Gastrocnemius medialis (tissue), 4 donors: ENCODE measurements at places on chromosomes 6 and 20. TPM values are rescaled to one million over a fixed set of nuclear protein-coding genes. Genes with fewer than 3 reads are reported as not detected.

- no peak for DNase-seq
Observed at GRCh38 chr6:99331531-99331930, 17.9 kb downstream of the FAXC start.

DNA sequence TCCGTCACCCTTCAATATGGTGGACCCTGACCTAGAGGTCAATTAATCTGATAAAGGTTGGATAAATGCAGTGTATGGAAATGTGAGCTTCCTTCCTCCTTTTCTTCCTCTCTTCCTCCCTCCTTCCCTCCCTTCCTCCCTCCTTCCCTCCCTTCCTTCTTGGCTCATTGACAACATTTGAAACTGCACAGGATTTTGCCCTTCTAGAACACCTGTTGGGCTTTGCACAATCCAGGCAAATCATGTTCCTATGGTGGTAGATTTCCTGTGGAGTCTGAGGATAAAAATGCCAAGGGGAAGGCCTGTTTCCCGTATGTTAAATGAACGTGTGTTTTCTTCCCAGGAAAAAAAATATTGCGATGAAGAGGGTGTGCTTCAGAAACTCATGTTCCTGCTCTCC, 642.8 kb downstream of the EPM2A start:
- DNase-seq = no peak

TMC2 gene
- not detected for total RNA-seq

DNA sequence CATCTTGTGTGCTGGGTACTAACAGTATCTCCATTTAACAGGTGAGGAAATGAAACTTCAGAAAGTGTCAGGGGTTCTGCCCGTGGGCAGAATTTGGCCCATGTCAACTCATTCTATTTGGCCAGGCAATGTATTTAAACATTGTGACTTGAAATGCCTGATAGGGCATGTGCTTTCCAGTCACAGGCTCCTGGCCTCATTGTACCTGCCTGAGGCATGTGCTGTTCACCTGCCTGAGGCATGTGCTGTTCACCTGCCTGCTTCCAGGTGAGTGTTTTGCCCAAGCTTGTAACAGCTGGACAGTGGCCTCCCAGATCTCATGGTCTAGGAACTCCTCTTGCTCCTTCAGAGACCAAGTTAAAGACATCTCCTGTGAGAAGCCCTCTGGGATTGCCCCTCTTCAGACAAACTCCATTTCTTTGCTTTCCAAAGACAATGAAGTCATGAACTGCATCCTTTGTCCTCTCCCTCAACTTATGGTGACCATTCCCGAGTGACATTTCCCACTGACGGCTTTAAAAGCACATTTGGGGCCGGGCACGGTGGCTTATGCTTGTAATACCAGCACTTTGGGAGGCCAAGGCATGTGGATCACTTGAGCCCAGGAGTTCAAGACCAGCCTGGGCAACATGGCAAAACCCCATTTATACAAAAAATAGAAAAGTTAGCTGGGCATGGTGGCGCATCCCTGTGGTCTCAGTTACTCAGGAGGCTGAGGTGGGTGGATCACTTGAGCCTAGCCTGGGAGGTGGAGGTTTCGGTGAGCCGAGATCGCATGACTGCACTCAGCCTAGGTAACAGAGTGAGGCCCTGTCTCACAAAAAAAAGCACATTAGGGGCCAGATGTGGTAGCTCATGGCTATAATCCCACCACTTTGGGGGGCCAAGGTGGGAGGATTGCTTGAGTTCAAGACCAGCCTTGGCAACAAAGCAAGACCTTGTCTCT, 48.7 kb downstream of the BCAS4 start:
- DNase-seq = no peak

PACSIN1 gene
- not detected for total RNA-seq

GRCh38 chr20:47546184-47547033, 44.7 kb downstream of the NCOA3 start:
- DNase-seq = no peak

TFAP2C gene
- total RNA-seq = not detected

LPA gene
- total RNA-seq = not detected

ADGRF5 gene
- 49.2 TPM for total RNA-seq

DNA sequence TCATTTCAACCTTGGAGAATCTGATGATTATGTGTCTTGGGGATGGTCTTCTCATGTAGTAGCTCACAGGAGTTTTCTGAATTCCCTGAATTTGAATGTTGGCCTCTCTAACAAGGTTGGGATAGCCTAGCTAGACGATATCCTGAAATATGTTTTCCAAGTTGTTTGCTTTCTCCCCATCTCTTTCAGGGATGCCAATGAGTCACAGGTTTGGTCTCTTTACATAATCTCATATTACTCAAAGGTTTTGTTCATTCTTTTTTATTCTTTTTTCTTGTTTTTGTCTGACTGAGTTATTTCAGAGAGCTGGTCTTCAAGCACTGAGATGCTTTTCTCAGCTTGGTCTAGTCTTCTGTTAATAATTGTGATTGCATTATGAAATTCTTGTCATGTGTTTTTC, 42.7 kb upstream of the COL9A1 start:
- DNase-seq = no peak

DNA sequence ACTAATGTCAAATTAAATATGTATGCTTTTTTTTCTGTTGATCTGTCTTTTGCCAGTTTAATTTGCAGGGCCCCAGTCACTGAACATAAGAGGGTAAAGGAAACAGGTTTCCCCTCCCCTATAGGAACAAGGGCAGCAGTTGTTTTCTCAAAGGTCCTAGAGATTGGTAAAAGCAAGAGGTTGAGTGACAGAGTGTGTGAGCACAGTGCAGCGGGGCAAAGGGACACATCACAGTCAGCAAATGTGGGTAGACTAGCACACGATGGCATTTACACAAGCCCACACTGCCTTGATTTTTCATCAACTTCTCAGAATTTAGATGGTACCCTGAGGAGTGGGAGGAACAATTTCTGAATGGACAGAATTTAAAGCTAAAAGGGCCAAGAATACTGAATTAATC, 138.7 kb upstream of the MYLIP start:
- no peak for DNase-seq

- DNase-seq = no peak
Observed at GRCh38 chr6:81605526-81605925, 147.0 kb downstream of the TENT5A start.

TLDC2 gene
- total RNA-seq = not detected

- peak; percentile 87 for DNase-seq
Observed at GRCh38 chr20:10978713-10979112, 304.9 kb upstream of the JAG1 start.

DNA sequence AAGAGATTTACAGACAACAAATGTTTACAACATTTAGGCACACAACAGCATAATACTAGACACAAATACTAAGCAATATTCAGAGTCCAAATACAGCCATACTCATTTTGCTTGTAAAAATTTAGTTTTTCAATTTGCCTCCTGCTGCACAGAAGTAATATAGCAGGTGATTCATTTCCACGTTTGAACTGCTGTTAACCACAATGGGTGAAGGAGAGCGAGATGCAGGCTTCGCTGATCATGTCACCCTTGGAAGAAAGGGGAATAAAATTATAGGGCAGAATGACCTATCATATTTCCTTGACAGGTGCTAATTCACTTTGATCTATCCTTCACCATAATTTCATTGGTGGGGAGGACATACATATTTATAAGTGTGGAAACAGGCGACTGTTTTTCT, 643.8 kb upstream of the AGPAT4 start:
- no peak for DNase-seq

- no peak for DNase-seq
Observed at GRCh38 chr6:139983555-139984276, 609.3 kb upstream of the CITED2 start.

MEP1A gene
- total RNA-seq = not detected

- no peak for DNase-seq
Observed at GRCh38 chr6:21109391-21110178, 484.0 kb upstream of the SOX4 start.

DNA sequence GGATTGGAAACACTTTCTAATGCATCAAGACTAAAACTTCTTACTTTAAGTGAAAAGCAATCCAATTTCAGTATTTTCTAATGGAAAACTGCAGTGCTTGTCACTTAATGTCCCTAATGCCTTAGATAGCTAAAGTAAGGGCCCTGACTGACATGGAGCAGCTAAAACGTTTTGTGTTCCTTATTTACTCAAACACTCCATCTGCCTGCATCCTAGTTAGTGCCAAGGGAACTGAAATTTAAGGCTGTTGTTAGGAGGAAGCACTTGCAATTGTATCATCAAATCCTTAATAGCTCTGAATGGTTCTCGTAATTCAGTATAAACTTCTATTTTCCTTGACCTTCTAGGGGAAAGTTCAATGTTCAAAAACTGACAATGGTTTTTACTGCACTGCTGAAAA, 127.4 kb downstream of the GJA10 start:
- no peak for DNase-seq

SLC17A2 gene
- total RNA-seq = not detected

GRCh38 chr20:47922269-47922668, 137.0 kb upstream of the SULF2 start:
- DNase-seq = no peak

DNA sequence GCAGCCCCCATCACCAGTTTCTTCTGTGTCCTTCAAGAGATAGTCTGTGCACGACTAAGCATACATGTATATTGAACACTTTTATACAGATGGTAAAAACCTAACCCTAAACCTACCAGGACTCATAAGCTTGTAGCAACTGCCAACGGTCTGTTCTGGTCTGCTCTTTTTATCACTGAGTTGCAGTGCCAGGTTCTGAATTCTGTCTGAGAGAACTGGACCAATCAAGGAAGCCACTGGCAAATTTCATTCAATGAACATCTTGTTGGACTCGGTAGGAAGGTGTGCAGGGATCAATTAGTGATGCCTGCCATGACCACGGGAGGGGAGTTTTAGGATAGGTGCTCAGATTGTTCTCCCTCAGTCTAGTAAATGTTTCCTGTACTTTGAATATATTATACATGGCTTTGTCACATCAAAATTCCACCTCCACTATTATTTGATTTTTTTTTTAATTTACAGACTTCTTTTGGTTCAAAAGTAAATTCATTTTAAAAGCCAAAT, 146.8 kb downstream of the EYA2 start:
- DNase-seq = no peak

DNA sequence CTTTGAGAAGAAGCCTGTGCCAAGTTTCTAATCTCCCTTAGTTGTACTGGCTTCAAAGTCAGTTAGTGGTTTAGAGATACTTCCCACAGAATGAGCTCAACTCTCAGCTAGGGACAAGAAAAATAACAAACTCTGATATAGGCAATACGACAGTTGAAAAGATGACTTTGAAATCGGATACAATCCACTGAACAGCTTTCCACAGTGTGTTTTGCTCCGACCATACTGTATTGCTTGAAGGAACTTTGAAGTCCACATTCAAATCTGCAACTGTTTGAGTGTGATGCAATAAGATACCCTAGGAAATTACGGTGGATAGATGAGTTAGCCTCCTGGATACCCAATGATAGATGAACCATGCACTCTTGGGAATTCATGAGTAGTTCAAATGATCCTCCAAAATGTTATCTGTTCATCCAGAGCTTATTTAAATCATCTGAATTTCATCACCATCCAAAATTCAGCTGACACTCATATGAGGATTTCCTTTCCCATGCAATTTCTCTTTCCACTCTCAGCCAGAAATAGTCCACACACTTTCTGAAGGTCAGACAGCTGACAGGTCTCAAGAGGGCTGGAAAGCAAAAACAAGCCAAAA, 443.8 kb downstream of the HAO1 start:
- no peak for DNase-seq

TMEM242 gene
- 7.4 TPM for total RNA-seq

- DNase-seq = no peak
Observed at GRCh38 chr6:44539701-44540355, 152.3 kb downstream of the CDC5L start.

ZBP1 gene
- total RNA-seq = not detected

GRCh38 chr20:47957135-47957534, 171.9 kb upstream of the SULF2 start:
- DNase-seq = no peak

DNA sequence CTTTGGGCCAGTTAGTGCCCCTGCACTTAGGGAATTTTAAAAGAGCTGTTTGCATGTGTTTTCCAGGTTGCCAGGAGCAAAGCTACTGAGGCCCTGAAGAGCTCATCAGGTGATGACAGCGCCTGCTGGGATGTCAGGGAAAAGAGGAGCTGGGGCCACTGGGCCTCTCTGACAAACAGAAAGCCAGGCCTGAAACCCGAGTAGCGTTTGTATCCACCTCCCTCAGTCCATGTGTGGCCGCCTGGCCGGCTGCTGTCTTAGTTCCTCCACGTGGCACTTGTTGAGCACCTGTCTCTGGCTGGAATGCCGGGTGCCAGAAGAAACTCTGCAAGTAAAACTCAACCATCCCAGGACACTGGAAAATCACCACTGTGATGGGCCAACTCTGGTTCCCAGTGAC, 601.2 kb downstream of the CDH26 start:
- no peak for DNase-seq

DNA sequence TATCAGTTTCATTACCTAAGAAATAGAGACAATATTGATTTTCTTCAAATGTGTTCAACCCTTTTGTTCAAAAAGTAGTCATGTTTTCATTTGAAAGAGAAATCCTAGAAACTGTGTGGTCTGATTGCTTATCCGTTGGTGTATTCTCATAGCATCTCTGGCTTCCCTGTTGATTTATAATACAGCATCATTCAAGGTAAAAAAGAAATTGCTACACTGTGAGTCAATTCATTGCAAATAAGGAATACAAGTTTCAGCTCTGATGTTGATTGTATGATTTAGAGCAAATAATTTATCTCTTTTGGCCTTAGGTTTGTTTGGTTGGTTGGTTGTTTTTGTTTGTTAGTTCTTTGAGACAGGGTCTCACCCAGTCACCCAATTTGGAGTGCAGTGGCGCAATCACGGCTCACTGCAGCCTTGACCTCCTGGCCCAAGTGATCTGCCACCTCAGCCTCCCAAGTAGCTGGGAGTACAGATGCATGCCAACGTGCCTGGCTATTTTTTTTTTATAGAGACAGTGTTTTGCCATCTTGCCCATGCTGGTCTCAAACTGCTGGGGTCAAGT, 185.5 kb upstream of the TNFAIP3 start:
- DNase-seq = no peak
